ENCODE measurements at places on chromosomes 13 and 19.

DNA sequence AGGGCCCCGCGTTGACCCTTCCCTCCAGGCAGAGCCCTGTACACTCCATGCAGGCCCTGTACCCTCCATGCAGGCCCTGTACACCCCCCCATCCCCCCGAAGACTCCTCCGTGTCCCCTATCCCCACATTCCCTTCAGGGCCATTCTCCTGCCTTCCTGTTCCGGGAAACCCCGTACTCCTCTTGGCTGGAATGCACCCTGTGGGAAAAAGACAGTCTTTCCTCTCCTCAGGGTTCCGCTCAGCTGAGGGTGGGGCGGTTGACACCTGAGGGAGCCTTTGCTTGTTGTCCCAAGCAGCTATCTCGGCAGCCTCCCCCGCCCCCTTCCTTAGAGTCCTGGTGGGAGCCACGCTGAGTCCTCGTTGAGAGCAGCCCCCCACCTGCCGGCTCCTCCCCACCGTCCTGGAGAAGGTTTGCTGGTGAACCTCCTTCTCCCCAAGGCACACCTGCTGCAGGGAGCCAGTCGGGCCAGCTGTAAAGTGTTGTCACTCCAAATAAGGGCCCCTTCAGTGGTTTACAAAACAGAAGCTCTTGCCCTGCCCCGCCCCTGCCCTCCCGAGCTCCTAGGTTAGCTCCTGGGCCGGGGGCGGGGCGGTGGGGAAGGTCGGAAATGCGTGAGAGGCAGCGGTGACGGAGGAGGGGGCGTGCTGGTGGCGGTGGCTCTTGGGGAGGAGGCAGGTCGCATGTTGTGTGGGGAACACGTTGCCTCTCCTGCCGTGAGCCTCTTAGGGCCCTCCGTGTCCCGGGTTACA lies 1.5 kb downstream of the GNA11 start:
- peak; percentile 32 for DNase-seq

DNA sequence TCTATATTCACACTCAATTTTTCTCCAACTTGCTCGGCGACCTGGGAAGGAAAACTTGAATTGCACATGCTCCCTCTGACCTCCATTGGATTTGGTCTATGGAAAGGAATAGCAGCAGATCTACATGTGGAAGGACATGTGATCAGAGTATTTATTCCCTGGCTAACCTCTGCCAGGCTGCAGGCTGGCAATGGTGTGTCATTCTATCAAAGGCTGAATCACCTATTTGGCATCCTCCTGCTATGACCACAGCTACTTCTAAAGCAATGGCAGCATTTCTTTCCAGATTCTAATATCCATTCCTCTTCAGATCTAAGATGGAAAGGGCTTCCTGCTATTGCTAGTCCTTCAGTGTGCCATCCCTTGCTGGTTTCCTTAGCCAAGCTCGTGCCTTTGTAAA lies 144.3 kb upstream of the FREM2 start:
- no peak for DNase-seq

- DNase-seq, result no peak
Observed at GRCh38 chr19:49588365-49589122, 2.4 kb upstream of the PRR12 start.

GRCh38 chr19:15464394-15465385 lies at the start of gene RASAL3:
Gene RASAL3 (minus strand): TSS chr19:15464544. CDS start chr19:15464358, 186 bp downstream.
- peak; percentile 45 for DNase-seq

GRCh38 chr19:21028969-21029268 lies 8.5 kb downstream of the ZNF430 start:
- no peak for DNase-seq

DNA sequence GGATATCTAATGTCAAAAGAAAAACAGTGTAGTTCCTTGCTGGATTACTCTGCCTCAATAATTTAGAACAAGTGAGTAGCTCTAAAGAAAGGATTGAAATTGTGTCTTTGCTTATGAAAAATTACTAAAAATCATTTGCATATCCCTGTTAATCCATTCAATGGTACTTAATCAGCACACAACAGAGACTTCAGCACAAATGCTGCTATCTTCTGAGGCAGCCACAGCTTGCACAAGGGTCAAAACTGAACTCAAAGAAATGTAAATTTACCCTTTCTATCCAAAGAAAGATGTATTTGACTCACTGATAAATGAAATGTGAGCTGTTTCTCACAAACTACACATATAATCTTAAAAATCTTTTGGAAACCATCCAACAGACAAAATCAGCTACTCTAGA lies 116.2 kb downstream of the LHFPL6 start:
- DNase-seq, result no peak

- no peak for DNase-seq
Observed at GRCh38 chr13:25701304-25701703, 329.5 kb downstream of the ATP8A2 start.

DNA sequence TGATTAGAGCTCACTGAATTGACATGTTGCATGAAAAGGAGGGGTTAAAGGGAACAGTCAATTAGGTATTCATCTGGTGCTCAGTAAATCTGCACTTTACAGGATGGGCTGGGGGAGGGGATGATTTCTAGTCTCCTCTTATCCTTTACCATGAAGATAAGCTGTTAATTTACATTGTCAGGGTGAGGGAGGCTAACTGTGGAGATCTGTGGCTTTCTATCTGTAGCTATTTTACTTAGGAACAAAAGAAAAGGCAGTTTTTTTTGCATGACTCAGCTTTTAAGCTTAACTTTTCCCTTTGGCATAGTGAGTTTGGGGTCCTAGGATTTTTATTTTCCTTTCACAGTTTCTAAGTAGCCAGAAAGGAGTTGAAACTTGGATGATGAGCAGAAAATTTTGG lies 253.3 kb downstream of the LMO7 start:
- DNase-seq, result no peak

DNA sequence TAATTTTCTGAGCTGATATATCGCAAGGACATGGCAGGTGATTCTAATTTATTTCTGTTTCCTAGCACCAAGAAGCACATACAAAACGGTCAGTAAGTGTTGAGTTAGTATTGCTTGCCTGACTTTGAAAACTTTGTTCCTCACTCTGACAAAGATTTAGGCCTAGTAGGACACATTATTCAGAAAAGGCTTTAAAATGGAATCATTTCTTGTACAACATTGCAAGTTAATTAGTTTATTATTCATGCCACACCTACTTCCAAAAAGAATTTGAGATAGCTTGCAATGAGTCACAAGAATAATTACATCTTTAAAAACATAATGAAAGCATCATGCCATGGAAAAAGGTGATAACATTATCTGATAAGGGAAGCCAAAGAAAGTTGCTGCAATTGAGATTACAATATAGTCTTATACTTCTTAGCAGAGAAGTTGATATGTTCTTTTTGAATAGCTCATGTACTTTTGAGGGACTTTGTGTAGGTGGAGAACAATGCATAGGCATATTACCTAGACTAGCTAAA lies 474.2 kb downstream of the KLF5 start:
- no peak for DNase-seq

DNA sequence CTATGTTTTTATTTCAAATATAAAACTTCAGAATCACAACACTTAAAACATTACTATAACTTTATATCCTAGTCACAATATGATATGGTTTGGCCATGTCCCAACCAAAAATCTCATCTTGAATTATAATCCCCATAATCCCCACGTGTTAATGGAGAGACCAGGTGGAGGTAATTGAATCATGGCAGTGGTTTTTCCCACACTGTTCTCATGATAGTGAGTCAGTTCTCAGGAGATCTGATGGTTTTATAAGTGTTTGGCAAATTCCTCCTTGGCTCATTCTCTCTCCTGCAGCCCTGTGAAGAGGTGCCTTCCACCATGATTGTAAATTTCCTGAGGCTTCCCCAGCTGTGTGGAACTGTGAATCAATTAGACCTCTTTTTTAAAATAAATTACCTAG lies 307.6 kb downstream of the SPRY2 start:
- DNase-seq, result no peak

DNA sequence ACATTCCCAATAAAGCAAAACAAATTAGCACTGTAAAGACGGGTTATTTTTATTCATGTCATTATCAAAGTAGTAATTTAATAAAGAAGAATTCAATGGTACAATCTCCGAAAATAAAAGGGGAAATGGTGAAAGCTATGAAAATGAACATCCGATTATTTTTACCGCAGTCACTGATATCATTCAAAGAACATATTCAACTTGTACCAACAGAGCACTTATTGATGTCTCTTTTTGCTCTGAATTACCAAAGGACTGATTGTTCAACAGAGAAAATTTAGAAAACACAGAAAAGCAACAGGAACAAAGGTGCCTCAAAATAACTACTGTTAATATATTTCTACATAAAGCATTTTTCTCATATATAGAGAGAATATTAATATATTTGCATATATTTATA lies 119.4 kb downstream of the DIAPH3 start:
- no peak for DNase-seq

- no peak for DNase-seq
Observed at GRCh38 chr19:2283835-2284507, 2.0 kb upstream of the PEAK3 start.

GRCh38 chr19:10260141-10260584 lies 8.1 kb downstream of the MRPL4 start:
- DNase-seq, result peak; percentile 66

DNA sequence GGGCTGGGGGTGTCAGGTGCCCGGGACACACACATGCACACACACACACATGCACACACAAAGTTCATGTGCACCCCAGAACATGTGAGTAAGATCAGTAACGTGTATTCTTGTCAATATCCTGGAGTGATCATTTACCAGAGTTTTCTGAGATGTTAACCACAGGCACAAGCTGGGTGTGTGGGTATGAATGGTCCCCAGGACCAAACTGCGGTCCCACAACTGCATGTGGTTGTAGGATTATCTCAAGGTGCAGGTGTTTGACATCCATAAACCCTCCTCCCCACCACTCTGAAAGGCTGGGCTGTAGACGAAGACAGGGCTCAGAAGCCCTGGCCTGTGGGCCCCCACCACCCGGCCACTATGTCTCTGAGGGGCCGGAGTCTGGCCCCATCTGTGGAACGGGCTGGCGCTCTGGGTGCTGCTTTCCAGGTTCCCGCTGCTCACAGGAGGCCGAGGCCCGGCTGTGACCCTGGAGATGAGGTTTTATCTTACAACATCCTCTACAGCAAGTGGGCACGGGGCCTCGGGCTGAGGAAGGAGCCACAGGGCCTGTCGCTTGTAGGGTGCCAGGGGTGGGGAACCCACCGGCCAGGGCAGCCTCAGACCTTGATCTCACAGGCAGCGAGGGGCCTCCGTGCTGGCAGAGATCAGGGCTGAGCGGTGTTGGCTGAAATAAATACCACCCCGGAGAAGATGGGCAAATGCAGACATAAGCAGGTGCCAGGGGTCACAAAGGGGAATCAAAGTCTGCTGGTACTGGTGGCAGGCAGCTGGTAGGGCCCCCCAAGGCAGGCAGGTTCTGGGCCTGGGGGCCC lies 4.3 kb downstream of the F2RL3 start:
- no peak for DNase-seq

DNA sequence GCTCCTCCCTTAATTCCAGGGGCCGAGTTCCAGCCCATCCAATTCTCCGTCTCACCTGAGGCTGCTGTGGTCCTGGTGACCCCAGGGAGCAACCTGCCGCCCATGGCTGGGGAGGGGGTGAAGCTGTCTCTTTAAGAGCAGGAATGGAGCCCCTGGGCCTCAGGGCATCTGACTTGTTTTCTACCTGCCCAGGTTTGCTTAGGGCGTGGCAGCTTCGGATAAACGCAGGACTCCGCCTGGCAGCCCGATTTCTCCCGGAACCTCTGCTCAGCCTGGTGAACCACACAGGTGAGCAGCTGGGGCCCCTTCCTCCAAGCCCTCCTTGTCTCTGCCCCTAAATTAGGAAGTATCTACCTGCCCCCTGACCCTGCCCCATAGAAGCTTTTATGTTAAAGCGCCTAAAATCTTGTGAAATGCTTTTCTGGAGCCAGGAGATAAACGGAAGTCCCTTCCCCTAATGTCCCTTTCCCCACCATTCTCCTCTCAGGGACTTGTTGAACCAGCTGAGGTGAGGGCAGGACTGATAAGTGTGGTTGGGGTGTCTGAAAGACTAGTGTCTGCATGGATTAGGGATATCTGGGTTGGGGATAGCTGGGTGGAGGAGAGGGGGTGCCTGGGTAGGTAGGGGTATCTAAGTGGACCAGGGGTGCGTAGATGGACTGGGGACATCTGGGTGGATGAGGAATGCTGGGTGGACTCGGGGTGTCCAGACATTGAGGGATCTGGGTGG lies 614 bp downstream of the FXYD3 start:
- no peak for DNase-seq

DNA sequence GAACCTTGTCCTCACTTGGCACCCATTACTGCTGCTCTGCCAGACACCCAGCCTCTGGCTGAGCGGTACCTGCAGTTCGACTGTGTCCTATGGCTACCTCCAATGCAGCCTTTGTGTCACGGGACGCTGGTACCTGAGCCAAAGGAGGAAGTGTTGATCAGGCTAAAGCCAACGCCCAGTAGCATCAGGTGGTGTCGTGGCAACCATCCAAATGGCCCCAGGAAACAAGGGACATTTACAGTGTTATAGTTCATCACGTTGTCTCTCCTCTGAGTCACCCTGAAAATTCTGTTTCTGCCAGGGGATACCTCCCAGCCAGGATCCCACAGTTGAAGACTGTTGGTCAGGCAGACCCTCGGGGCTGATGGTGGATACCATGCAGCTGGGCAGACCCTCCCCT lies 10.1 kb downstream of the RHPN2 start:
- DNase-seq, result no peak

GRCh38 chr19:52176574-52176973 lies 5.2 kb upstream of the ZNF836 start:
- no peak for DNase-seq

GRCh38 chr13:113141601-113141970 lies 16.9 kb upstream of the PROZ start:
- no peak for DNase-seq

DNA sequence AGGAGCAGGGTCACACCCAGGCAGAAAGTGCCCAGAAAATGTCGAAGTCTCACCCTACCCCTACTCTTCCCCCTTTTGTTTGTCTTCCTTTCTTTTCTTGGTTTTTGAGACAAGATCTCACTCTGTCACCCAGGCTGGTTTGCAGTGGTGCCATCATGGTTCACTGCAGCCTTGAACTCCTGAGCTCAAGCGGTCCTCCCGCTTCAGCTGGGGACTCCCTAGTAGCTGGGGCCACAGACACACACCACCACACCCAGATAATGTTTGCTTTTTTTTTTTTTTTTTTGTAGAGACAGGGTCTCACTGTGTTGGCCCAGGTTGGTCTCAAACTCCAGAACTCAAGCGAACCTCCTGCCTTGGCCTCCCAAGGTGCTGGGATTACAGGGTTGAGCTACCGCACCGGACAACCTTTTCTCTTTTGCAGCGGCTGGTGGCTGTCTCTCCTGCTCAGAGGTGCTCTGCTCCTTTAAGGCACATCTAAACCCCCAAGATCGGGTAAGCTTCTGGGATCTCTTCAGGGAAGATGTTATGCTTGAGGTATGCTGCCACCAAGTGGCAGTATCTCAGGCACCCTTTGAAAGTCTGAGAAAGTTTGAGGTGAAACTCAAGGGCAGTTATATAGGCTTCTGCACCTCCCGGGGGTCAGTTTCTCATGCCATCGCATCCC lies 22.4 kb upstream of the EBI3 start:
- DNase-seq, result no peak

DNA sequence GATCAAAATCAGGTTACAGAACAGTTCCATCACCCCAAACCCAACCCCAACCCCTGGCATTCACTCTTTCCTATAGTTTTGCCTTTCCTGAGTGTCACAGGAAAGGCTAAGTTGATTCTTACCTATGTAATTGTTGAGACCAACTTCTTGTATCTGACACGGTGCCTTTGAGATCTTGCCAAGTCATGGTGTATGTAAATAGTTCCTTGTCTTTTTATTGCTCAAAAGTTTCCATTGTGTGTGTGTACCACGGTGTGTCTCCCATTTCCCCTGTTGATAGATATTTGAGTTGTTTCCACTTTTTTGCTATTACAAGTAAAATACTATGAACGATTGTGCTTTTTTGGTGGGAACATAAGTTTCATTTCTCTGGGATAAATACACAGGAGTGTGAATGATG lies 3.3 kb upstream of the IGFL2 start:
- DNase-seq, result no peak

- no peak for DNase-seq
Observed at GRCh38 chr13:43196750-43197370, 173.5 kb downstream of the DNAJC15 start.
